ENCODE measurements at places on chromosomes 2 and 18.

DNA sequence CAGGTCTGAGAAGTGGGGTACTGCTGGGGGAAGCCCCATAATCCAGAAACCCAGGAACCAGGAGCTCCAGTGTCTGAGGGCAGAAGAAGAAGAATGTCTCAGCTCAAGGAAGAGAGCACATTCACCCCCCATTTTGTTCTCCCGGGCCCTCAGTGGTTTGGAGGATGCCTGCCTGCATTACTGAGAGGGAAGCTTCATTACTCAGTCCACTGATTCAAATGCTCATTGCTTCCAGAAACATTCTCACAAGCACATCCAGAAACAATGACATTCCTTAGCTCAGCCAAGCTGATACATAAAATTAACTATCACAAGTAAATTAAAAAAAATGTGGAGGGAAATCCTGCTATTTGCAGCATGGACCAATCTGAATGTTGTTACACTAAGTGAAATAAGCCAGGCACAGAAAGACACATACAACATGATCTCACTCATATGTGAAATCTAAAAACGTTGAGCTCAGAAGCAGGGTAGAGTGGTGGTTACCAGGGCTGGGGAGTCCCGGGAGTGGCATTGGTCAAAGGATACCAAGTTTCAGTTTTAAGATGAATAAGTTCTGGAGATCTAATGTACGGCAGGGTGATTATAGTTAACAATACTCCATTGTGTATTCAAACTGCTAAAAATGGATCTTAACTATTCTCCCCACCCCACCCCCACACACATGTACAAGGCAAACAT is 459.3 kb downstream of the GALR1 start:
- no peak for DNase-seq

GRCh38 chr2:147937744-147938349 is 82.7 kb downstream of the ORC4 start:
- no peak for DNase-seq

- no peak for DNase-seq
These were observed 59.4 kb downstream of the CUL3 start for GRCh38 chr2:224525774-224526173.

GRCh38 chr2:101409699-101410098 is 22.4 kb upstream of the CREG2 start:
- DNase-seq: no peak

- DNase-seq: peak; percentile 75
These were observed 54.4 kb downstream of the STK39 start for GRCh38 chr2:168192839-168193616.

- DNase-seq: no peak
These were observed 69.0 kb upstream of the OTOS start for GRCh38 chr2:240209493-240209892.

- DNase-seq: no peak
These were observed 29.3 kb upstream of the MMADHC start for GRCh38 chr2:149616681-149617456.

Measured in HL-60 (cell line).